Prostate gland (tissue), 2 donors: ENCODE measurements at places on chromosomes 12 and 14.
A peak's percentile ranks its signal among the peaks of the same experiment; 100 is the strongest.

GRCh38 chr14:106883218-106883692 is 1356.9 kb downstream of the TMEM121 start:
- DNase-seq = no peak

DNA sequence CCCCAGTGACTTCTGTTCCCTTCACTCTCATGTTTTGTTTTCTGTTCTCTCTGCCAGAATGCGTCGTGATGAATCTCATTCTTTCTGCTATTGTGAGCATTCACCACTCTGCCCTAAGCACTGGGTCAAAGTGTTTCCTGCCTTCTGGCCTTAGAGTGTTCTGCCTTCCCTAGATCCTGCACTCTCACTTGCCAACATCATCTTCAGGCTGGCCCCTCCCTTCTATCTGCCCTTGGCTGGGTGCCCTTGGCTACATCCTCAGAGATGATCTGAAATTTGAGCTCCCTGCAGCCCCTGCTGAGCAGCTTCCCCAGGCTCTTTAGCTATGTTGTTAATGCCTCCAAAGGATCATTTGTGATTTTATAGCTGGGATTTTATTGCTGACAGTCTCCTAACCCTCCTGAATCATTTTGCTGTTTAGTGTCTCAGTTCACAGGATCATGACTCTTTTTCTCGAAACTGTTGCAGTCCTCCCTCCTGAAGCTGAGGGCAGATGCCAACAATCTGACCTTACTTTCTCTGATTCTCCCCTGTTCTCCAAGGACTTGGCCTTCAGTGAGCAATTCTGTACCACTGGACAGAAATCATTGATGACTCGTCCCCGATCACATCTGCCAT is 4.5 kb downstream of the DHRS2 start:
- DNase-seq = peak; percentile 42

DNA sequence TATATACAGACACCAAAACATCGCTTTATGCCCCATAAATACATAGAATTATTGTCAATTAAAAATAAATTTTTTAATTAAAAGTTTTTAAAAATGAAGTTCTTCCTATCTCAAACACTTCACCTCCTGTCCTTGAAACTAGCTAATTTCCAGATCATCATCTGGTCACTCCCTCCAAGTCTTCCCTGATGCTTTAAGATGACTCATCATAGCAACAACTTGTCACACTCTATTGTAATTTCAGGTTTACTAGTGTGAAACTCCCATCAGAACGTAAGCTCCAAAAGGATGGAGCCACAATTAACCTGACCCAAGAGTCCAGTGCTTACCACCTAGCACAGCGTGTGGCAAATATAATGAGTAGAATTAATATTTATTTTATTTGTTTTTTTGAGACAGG is 16.3 kb downstream of the GXYLT1 start:
- DNase-seq = no peak

- peak; percentile 7 for DNase-seq
Measured at GRCh38 chr12:15629108-15629507, 160.1 kb downstream of the EPS8 start.

DNA sequence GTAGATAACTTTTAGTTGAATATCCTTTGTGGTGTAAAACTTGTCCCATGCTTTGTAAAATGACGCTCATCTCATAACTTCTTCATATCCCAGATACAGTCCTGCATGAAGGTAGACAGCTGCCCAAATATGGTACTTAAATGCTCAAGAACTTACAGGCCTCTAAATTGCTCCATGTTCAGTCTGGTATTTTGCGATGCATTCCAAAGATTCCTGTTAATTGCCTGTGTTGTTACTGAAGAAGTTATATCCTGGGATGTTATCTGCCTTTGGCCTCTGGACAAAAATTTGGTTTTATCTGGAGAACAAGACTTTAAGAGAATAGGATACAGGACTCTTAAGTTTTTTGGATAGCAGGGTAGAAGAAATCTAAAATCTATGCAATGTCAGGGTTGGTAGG is 473.0 kb downstream of the PCNX1 start:
- no peak for DNase-seq

DNA sequence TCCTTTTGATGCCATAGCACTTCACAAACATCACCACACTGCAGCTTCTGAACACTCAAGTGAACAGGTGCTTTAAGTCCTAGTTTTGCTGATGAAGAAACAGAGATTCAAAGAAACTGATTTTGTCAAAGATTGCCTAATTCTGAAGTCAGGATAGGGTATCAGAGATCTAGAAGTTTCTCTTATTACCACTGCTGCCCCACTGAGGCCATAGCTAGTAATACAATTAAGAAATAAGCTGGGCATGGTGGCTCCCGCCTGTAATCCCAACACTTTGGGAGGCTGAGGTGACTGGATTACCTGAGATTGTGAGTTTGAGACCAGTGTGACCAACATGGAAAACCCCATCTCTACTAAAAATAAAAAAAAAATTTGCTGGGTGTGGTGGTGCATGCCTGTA is 458.3 kb upstream of the SEL1L start:
- no peak for DNase-seq

DNA sequence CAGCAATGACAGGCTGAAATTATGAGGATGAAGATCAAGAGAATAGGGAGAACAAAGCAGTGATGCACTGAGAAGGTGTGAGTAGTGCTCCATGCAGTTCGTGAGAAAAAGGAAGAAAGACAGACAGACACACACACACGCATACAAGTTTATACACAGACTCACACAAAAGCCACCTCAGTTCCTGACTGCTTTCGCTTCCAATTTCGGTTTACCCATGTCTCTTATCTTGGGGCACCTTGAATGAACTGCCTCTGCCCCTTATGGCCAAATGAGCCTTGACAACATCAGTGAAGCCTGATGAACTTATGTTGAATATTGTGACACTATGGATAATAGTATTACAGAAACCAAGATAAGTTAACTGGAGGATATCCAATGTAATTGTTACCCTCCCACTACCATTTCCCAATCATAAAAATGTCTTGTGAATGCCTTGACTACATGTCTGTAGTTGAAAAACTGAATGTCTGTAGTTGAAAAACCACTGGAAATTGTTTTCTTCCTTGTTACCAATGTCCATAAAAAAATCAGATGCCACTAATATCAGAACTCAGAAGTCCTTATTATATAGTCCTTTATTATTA is 380.4 kb upstream of the DDHD1 start:
- no peak for DNase-seq

DNA sequence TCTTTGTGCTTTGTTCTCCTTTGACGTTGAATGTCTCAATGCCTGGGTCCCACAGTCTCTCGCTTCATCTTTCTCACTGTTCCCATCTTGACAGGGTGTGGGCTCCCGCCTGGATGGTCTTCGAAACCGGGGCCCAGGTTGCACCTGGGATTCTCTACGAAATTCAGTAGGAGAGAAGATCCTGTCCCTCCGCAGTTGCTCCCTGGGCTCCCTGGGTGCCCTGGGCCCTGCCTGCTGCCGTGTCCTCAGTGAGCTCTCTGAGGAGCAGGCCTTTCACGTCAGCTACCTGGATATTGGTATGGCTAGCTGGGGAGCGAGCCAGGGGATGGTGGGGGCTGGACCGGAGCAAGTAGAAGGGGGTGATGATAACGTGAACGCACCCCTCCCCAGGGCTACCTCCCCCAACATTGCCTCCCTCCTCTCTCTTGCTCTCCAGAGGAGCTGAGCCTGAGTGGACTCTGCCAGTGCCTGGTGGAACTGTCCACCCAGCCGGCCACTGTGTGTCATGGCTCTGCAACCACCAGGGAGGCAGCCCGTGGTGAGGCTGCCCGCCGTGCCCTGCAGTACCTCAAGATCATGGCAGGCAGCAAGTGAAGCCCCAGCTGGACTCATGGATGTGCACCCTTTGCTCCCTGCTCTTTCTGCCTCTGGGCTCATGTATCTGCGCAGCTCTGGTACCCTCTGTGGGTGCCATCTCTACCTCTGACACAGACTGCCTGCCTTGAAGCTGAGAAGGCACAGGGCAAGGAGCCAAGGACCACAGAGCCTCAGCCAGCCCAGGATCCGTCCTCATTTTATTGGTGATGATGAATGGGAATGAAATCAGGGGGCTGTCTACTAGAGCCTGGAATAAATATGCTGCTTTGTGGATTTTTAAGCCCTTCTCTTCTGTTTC is 1.5 kb downstream of the NPFF start:
- no peak for DNase-seq

DNA sequence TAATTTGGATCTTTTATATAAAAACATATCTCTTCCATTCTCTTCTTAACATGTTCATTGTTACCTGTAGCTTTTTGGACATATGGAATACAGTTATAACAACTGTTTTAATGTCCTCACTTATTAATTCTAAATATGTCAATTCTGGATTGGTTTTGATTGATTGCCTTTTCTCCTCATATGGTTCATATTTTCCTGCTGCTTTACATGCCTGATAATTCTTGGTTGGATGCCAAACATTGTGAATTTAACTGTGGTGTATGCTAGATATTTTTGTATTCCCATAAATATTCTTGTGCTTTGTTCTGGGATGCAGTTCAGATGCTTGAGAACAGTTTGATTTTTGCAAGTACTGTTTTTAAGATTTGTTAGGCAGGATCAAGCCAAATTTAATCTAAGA is 10.8 kb downstream of the C14orf132 start:
- no peak for DNase-seq

DNA sequence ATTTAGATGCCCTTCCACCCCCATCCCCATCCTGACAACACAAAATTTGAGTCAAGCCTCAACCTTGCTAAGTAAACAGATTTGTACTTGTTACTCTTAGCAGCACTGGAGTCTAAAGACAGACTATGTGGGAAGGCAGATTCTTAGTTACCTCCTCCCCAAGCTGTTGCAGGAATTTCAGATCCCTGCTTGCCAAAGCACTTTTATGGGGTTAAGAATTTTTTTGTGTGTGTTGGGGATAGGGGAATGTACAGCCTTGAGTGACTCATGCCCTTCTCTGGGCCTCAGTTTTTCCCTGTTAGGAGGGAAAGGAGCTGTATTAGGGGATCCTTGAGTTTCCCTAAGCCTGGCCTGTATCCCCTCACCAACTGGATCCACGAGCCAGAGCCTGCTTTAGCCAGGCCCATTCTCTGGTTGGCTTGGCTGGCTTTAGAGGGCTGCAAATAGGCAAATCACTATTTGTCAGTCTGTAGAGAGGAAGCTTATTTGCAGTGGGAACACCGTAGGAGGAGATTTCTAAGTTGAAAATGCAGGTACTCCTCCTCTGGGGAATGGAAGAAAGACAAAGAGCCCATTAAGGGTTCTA is 27.7 kb upstream of the RNU6-8 start:
- no peak for DNase-seq

GRCh38 chr14:67411820-67412421 is at the start of gene PLEK2:
TSS of gene PLEK2 (minus strand) at chr14:67412165. CDS start at chr14:67412059, 106 bp downstream.
- peak; percentile 38 for DNase-seq

DNA sequence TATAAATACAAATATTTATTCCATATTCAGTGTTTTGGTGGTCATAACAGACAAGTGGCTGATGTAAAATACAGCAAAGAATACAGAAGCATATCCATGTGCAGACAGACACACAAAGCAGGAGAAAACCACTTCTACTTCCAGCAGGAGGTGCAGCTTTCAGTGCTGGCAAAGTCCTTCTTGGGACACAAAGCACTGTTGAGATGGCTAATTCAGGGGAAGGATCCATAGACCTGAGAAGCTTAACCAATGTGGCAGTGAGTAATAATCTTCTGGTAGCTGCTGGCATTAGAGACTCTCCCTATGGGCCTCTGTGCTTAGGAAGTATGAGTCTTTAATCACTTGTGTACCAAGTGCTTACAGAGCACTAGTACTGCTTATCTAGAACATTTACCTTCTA is 26.8 kb downstream of the AMN1 start:
- DNase-seq = no peak

DNA sequence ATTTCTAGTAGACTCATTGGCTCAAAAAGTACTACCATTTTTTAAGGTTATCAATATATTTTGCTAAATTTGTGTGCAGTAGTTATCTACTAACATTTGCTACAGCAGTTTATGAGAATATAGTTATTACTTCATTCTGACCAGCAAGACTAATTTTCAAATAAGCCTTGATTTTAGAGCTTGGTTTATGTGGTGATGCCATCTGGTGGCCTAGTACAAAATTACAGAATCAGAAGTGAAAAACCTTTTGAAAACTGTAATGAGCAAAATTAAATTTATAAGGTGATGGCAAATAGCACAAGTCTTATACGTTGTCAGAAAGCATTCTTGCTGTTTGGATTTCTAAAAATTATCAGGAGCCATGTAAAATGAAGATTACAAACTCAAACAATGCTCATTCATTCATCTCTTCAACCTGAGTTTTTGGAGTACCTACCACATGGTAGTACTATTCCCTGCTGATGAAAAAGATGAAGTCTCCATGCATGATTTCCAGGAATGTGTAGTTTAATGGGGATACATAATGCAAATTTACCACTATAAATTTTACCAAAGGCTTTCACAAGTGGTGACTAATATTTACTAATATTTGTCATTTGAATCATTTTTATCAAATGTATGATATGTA is 51.0 kb downstream of the MAGOHB start:
- DNase-seq = peak; percentile 22

- no peak for DNase-seq
Measured at GRCh38 chr14:96852823-96853422, 55.7 kb downstream of the VRK1 start.

- DNase-seq = no peak
Measured at GRCh38 chr14:58501214-58501816, 73.8 kb downstream of the KIAA0586 start.

- DNase-seq = no peak
Measured at GRCh38 chr12:47396902-47397663, 308.7 kb downstream of the RPAP3 start.

GRCh38 chr14:63301891-63302534 is 16.7 kb downstream of the GPHB5 start:
- DNase-seq = no peak

DNA sequence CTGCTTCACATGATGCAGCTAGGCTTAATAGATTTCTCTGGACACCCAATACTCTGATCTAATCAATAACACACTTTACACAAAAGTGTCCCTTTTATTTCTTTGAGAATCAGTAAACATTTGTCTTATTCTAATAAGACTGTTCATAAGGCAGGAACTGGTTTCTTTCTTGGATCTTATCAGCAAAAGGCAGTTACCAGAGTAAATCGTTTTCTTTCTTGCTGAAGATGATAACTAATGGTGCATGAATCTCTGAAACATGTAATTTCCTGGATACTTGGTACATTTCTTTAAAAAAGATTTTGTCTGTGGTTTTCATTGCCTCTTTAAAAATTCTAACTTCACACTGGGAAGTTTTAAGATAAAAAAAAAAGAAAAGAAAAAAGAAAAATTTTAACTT is 39.6 kb downstream of the WIF1 start:
- DNase-seq = no peak

DNA sequence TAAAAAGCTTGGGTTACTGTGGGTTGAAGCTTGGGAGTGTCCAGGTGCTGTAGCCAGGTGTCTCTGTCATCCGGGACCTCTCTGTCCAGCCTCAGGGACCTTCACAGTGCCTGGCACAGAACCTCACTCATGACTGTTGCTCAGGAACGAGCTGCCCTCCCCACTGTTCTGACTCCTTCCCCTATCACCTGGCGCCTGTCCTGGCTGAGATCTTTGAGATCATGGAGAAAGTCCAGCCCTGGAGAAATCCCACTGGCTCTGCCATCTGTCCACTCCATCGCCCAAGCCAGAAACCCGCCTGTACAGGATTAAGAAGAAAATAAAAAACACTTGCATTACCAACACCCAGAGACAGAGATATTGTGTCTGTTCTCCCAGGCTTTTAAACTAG is 53.5 kb downstream of the DGLUCY start:
- DNase-seq = no peak

- DNase-seq = no peak
Measured at GRCh38 chr12:21882635-21883034, 58.6 kb downstream of the ABCC9 start.
